ENCODE measurements at places on chromosomes 2 and 18.

- no peak for DNase-seq
These were observed 390.1 kb upstream of the TRIB2 start for GRCh38 chr2:12326449-12327190.

- DNase-seq = no peak
These were observed 439.7 kb downstream of the RND3 start for GRCh38 chr2:150047620-150048222.

- DNase-seq = no peak
These were observed 18.0 kb upstream of the GLS start for GRCh38 chr2:190862571-190862991.

- DNase-seq = no peak
These were observed 315.8 kb upstream of the KLHL29 start for GRCh38 chr2:23069156-23069555.

GRCh38 chr18:48828194-48828545, 122.6 kb downstream of the SMAD7 start:
- no peak for DNase-seq

GRCh38 chr2:219661955-219662395, 34.5 kb downstream of the SLC4A3 start:
- no peak for DNase-seq

DNA sequence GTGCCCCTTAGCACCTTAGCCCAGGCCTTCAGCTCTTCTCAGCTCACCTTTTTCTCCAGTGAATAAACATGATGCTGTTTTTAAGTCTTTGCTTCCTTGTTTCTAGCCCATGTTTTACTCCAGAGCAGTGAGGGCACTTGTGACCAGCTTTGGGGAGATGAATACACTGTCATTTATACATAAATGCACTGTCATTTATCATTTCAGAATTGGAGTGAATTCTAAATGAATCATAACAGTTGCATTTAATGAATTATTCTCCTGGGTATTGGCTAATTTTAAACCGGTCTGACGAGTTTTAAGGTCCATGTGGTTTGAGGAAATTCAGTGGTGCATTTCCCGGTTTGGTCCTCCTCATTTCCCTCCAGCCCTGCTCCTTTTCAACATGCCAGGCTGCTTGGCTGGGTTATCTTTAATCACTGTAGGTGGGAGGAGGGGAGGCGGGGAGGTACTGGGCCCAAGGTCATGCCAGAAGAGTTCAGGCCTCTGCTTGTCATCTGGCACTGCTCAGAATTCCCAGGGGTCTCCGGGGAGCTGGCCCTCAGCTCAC, 23.9 kb downstream of the PRKCE start:
- DNase-seq = no peak

- DNase-seq = no peak
These were observed 1.7 kb upstream of the TMEM185B start for GRCh38 chr2:120224735-120225548.

DNA sequence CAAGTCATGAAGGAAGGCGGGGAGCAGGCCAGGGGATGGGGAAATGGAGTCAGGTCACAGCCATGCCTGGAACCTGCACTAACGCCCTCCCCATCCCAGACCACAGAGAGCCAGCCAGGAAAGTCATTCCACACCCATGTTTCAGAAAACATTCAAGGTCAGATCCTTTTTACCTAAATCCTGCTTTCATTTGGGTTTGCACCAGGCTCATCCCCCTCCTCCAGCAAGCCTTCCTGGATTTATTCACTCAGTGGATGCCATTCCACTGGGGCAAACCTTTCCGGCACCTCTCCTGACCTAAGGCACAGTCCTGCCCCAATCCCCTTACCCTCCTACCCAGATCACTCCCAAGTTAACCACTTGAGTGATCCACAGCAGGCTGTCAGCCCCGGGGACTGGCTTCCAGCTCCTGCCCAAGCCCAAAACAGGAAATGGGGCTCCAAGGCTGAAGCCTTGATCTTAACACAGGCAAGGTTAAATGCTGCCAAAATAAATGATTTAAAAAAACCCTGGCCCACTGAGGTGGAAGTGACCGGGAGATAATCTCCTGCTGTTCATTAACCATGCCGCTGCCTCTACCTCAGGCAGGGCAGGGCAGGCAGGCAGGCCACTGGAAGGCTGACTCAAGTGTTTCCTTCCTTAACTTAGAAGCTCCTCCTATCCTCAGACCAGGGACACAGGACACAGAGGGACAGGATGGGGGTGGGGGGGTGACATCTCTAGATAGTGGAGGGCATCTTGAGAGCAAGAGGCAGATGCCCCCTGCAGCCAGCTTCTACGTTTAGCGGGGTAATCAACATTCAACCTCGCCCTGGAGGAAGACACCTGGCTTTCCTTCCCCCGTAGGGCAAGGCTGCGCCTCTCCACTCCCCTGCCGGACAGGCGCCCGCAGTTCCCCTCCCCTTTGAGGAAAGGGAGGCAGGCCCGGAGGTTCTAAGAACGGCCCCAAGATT, 1.4 kb downstream of the RAB11FIP5 start:
- DNase-seq = no peak

GRCh38 chr2:10168221-10168620, 45.7 kb downstream of the RRM2 start:
- no peak for DNase-seq

- no peak for DNase-seq
These were observed 31.8 kb downstream of the CYRIA start for GRCh38 chr2:16633621-16634430.

GRCh38 chr2:69114534-69114933, 101.6 kb downstream of the ANTXR1 start:
- DNase-seq = no peak

DNA sequence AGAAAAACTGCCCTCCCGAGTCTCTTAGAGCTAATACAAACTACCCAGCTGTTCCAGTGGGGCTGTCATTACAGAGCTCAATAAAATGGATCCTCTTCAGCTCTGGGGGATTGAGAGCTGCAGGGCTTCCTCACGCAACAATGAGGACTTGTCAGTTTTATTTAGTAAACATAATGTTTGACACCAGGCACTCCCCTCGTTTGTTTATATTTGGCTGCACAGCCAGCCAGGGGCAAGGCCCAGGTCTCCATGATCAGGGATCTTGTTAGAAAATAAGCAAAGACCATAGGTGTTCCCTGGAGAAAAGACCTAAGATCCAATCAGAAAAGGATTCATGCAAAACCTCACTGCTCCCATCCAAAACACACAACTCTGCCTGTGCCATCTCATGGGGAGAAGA, 158.2 kb downstream of the C1D start:
- no peak for DNase-seq

DNA sequence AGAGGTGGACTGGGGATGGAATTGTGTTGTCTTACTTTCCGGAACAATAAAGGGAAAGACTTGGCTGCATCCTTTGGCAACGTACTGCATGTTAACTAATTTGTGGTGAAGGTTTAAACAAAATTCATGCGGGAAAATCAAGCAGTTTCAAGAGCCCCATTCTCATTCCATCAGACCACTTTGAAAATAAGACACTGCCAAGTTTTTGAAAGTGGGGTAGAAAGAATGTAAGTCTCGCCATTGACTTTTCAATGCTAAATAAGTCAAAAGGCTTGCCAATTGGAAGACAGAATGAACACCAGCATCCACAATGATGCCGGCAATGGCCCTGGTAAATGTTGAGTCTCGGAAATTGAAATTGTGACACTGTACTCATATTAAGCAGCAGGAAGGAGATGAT, 322.0 kb downstream of the RND3 start:
- no peak for DNase-seq

DNA sequence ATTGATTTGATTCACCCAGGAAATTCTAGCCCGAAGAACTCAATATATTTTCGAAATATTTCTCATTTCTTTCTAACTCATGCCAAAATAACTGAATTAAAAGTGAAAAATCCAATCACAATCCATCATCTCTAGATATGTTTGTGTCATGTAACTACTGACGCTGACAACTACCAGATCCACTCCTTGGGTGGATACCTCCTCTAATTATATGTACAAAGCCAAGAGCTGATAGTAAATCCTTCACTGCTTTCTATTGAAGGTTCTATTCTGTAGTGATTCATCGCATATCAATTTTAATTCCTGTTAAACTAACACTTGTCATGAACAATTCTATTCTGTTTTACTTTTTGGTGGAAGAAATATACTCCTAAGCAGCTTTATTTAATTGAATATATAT, 1056.6 kb upstream of the NXPH2 start:
- no peak for DNase-seq

GRCh38 chr18:45526114-45526841, 89.0 kb upstream of the SLC14A2 start:
- no peak for DNase-seq

- no peak for DNase-seq
These were observed 106.0 kb downstream of the SETBP1 start for GRCh38 chr18:44786688-44787087.

GRCh38 chr18:12604445-12605007, 53.4 kb downstream of the SPIRE1 start:
- DNase-seq = no peak

- DNase-seq = no peak
These were observed 1132.2 kb upstream of the FAM98A start for GRCh38 chr2:34731292-34731691.

DNA sequence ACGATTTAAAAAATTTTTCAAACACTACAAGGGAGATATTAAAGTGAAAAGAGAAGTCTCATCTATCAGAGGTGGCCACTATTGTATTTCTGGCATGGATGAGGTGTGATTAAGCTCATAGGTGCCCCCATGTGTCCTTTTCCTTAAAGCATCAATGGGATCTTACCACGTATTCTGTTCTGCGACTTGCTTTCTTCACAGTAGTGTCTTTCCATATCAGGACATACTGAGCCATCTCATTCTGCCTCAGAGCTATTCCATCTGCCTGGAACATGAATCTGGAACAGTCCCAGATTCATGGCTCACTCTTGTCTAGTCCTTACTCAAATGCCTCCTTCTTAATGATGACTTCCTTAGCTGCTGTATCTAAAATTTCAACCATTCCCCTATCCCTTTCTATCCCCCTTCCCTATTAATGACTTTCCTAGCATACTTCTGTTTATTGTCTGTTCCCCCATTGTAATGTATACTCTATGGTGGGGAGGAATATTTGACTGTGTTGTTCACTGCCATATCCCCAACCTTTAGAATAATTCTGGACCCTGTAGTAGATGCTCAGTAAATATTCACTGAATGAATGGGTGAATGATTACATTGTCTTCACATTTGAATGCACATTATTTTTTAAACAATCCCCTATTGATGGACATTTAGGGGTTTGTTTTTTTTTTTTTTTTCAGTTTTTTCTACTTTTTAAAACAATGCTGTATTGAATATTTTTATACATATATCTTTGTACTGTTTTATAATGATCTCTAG, 11.1 kb downstream of the STAMBP start:
- no peak for DNase-seq

DNA sequence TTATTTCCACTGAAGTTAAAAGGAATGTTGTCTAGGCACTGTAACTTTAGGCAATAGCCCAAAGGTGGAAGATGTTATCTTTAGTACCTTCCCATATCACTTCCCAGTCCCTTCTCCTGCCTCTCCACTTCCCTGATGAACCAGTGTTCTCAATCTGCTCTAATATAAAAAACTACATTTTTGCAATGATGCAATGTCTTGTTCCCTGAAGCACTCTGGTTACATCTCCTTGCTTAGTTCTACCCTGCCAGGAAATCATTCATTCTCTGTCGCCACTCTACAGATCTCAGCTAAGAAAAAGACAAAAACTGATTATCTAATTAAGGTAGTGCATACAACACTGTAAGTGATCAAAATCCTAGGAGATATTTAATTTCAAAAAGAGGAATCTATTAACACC, 71.3 kb downstream of the BAZ2B start:
- DNase-seq = no peak

DNA sequence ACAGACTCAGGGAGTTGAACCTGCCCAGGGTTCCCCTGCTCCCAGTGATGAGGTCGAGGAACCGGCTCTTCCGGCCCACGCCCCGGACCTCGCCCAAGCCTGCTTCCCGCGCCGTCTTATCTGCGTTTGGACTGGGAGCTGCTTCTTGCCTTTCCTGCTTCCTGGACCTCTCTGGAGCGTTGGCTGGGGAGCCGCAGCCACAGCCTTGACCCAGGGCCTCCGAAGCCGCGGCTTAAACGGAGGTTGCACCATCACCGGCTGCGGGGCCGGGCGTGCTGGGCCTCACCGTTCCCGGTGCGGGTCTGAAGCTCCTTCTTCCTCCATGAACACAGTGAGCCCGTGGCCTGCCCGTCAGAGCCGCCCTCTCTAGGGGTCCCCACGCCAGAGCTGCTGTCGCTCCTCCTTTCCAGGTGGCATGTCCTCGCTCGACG, 13.3 kb downstream of the NTSR2 start:
- no peak for DNase-seq

- DNase-seq = no peak
These were observed 283.9 kb downstream of the ALPK2 start for GRCh38 chr18:58344861-58345463.

DNA sequence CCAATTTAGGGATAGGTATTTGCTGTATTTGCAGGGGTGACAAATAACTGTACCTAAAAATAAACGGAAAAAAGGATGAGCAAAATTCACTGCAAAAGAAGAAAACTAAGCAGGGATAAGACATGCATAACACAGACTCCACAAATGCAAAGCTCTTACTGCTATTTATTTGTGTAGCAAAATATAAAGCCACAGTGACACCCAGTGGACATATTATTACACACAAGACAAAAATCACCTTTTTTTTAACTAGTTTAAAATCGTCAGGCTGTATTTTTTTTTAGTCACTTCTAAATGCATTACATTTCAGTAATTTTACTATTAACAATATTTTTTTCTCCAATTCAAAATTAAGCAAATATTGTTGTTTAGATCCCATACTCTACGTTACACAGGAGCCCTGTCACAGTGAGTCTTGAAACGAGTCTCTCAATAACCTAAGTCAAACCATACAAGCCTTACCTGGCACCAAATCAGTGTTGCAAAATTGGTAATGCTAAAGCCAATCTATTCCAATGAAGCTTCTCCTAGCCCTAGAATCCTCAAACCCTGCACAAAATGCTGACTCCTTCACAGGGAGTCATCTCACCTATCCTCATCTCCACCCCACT, 23.7 kb downstream of the METTL4 start:
- no peak for DNase-seq

DNA sequence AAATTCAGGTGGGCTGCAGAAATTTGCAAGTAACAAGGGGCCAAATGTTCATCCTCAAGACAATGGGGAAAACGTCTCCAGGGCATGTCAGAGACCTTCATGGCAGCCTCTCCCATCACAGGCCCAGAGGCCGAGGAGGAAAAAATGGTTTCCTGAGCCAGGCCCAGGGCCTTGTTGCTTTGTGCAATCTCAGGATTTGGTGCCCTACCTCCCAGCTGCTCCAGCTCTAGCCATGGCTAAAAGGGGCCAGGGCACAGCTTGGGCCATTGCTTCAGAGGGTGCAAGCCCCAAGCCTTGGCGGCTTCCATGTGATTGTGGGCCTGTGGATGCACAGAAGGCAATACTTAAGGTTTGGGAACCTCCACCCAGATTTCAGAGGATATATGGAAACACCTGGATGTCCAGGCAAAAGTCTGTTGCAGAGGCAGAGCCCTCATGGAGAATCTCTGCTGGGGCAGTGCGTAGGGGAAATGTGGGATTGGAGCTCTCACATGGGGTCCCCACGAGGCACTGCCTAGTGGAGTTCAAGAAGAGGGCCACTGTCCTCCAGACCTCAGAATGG, 29.2 kb downstream of the RPRD1A start:
- no peak for DNase-seq

GRCh38 chr2:152440460-152440859, 105.5 kb downstream of the FMNL2 start:
- no peak for DNase-seq

GRCh38 chr2:238346544-238346943, 26.2 kb downstream of the TRAF3IP1 start:
- no peak for DNase-seq

Data from activated T-cell treated with anti-CD3 and anti-CD28 coated beads for 1 hour (primary cell).